Activated CD8-positive, alpha-beta memory T cell treated with anti-CD3 and anti-CD28 coated beads, Interleukin-2, amount 50 U/mL, for 4 hours (primary cell): ENCODE measurements at places on chromosomes 6 and 20.

DNA sequence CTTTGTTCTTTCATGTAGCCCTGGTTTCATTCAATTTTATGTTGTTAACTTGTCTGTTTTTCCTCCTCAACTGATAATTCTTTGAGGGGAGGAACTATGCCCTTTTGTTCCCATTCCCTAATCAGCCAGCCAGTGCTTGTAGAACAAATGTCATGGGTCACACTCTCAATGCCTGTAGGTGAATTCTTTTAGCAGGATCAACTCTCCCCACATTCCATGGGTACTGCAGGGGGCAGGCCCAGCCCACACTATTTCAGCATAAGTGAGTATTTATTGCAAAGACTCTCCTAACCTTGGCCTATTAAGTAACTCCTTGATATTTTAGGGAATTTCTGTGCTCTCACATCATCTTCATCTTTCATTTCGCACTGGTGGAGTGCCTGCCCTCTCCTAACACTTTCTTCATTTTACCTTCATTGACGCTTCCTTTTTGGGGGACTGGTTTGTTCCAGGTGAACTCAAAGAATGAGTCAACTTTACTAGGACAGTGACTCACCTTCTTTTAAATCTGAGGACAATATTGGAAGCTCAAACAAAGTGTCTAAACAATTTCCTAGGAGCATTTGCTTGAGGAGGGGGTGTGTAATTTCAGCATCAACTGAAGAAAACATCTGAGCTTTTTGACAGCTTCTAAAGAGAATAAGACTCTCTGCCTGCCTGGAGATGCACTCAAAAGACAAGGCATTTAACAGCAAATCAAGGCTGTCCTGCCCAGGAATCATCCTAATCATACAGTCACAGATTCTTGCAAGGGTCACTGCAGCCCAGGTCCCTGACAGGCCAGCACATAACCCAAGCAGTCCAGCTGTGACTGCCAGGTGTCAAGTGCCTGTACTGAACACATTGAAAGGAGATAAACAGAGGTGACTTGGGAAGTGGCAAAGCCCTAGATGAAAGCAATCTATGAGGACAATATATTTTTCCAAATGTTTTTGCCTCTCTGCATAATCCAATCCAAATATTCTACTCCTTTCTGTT, 263.9 kb upstream of the PRND start:
- no peak for DNase-seq

- DNase-seq: no peak
Measured at GRCh38 chr20:23347791-23348190, 2.8 kb upstream of the NXT1 start.

GRCh38 chr6:139308936-139309603, 17.3 kb upstream of the TXLNB start:
- no peak for DNase-seq

DNA sequence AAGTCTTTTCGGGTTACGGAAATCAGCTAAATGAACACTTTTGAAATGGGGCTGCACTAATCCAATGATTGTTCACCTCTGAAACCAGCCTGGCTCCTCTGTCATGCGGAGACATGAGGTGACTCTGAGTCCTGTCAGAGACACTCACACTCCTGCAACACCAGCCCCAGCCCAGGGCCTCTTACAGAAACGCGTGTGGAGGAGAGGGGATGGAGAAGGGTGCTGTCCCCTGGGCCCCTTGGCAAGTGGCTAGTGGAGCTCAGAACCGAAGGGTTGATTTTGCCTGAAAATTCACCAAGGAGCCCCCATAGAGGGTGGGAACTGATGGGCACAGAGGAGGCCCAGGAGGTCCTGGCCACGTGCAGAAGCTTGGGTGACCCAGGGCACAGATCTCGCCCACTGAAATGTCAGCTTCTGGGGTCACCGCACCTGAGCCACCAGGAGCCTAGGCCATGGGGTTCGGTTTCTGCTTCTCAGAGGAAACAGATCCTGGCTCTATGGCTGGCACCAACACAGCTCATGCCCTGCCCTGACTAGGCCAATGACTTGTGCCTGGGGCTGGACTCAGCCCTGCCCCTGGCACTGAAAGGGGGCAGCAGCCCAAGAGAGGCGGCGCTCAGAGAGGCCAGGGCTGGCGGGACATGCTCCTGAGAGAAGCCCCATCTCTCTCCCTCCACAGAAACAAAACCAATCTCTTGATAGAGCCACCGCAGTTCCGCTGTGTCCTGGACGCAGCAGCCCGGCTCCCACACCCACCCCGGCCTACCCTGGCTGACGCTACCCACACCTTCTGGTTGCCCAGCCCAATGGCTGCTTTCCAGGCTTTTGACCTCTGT, 144.7 kb downstream of the ERMARD start:
- DNase-seq: no peak

DNA sequence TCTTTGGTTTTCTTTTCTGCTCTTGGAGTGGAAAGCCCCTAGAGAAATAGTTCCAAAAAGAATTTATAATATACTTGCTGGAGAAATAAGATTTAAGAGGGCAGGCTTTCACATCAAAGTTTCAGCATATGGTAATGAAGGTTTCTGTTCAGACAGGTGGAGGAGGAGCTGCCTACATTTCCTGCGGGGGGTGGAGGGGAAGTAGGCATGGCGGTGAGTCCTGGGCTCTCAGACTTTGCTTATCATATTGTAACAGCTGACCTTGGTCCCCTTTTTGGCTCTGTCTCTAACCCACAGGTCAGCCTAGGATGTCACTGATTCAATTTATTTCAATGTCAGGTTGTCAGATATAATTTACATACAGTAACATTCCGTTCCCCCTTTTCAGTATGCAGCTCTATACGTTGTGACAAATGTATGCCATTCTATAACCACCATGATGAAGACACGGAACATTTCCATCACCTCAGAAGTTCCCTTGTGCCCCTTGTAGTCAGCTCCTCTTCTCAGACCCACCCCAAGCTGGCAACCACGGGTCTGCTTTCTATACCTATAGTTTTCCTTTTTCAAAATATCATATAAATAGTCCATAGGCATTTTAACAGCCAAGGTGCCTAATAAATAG, 77.6 kb upstream of the GGTLC1 start:
- peak; percentile 29 for DNase-seq

DNA sequence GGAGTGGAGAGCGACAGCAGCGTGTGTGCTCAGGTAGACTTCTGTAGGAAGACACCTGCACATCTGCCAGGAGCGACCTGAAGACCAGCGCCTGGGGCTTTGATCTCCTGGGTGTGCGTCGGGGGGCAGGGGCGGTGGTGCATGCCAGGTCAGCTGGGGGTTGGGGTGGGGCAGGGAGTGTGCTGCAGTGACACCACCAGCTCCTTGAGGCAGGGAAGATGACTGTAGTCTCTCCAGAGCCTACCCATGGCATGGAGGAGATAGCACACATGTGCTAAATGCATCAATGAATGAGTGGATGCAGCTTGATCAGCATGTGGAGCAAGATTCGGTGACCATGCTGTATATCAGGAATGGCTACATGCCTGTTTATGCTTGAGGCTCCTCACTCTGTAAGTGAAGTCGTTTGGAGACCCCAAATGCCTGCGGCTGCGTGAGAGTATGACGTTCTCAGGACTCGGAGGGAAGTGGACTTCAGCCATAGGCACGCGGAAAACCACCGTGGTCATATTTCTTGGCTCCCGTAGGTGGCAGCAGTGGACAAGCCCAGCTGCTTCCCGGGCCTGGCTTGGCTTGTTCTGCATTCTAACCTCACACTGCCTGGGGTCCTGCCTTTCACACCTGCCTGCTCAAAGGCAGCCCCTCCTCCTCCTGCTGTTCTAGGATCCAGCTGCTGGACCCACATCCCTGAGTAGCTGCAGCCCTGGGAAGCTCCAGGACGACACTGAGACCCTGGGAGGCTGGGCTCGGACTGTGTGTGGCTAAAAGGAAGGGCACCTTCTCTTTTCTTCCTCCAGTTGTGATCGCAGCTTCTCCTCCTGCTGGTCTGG, 39.4 kb upstream of the KCNK16 start:
- DNase-seq: peak; percentile 23

- peak; percentile 91 for DNase-seq
Measured at GRCh38 chr6:20403070-20403765, 1.5 kb downstream of the E2F3 start.
